Activated CD4-positive, alpha-beta T cell treated with anti-CD3 and anti-CD28 coated beads, Interleukin-2, amount 50 U/mL, for 4 hours (primary cell): ENCODE measurements at places on chromosomes 12 and 14.

- DNase-seq = no peak
These were observed 24.7 kb upstream of the EEA1 start for GRCh38 chr12:92953747-92954146.

- DNase-seq = no peak
These were observed 518.6 kb downstream of the NELL2 start for GRCh38 chr12:44357494-44357893.

DNA sequence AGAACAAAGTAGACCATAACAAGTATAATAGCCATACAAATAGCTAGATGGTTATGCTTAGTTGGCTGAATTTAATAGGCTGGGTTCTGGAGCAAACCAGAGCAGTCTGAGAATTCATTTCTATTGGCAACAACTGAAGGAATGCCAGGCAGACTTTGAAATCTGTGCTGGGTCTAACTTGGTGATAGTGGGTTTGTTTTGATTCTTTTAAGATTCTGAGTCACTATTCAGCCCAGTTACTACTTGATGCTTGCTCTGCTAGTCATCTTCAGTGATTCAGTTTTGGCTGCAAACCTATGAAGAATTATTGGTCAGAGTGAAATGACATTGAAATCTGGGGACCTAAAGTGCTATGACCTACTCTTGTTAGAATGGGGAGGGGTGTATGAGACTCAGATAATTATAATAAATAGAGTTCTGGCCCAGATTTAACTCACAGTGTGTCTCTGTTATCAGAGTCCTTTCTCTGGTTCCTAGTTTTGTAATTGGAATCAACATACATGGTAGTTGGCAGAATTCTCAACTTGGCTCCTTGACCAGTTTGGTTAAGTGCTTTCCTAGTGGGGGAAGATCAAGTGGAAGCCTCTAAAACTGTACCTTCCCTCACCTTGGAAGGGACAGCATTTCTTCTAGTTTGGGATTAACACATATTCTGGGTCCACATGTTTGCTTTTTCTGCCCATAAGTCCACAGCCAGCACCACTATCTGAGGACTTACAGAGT, 43.5 kb downstream of the MNAT1 start:
- DNase-seq = no peak

- DNase-seq = no peak
These were observed 1.4 kb downstream of the LBHD2 start for GRCh38 chr14:103085106-103086091.

DNA sequence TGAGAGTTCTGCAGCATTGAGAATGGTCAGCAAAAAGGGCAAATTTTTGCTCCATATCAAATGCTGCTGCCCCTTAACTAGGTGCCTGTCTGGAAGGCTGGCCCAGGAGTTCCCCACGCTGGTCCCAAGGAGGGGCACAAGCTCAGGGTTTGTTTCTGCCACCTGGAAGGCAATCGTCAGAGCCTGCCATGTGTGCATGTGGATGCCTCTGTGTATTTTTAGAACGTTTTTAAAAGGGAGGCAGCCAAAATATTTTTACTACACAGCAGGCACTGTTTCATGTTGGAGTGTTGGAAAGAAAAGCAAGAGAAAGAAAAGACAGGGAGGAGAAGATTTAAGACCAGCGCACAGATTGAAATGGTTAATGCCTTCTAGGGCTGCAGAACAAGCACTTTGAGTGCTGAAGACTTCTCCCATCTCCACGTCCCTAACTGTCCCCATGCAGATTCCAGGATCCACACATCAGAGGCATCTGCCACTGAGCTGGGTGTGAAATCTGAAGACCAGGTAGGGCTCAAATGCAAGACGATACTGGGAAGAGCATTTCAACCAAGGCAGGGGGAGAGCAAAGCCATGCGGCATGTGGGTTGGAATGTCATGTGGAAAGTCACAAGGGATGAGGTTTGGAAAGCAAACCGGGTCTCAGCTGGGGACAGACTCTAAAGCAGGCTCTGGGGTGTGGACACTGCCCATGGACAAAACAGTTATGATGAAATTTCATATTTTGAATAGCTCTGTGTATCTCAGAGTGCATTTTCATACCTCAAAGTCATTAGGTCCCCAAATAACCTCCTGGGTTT, 557.2 kb downstream of the BCL11B start:
- no peak for DNase-seq

DNA sequence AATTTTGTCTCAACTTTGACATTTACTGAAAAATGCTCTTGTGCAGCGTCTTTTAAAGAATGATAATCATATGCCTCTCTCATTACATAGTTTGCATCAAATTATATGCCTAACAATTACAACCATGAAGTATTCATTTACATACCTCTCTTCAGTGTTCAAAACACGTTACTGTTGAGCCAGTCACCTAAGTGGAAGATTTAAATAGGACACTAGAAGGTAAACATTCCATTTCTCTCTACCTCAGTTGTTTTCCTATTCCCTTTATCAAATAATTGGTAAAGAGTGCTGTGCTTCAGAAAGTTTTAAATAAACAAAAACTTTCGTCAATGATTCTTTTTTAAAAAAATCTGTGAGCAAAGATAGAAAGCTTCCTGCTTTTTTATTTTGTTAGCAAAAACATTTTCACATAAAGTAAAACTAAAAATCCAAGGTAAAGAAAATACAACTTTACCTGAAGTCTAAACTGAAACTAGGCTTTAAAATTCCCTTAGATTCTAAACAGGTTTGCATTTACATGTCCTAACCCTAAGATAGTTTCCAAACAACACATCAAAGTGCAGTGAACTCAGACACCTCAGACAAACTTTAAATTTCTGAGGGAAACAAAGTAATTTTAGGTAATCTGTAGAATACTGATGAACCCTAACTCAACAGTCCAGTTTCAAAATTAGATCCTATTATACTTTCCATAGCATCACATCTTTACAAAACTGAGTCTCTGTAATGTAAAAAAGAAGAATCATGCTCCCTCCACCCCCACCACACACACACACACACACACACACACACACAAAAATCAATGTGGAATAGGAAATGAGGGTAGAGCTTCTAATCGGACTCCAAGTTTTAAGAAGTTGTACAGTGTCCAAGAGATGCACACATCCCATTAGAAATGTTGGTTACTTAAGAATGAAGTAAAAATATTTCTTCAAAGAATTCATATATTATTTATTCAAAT, 46.2 kb downstream of the PAWR start:
- DNase-seq = no peak

DNA sequence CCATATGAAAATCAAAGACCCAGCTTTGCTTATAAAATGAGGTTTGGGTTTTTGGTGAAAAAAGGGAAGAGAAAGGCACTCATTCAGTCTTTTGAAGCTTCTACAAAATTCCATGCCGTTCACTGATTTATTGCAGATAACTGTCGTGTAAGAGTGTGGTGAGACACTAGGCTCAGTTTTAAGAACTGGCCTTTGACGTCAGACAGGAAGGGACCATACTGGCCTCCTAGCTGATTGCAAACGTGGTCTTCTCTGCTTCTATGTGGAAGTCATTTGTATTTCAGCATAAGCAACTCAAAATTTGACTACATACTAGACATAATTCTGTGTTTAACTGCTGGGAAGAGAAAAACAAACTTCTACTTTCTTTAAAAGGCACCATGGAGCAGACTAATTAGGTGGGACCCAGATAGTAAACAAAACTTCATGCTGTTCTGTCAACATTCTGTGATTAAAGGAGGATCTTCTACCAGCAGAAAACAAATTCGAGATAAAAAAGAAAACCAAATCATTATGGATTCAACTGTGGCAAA, 168.7 kb downstream of the TTC7B start:
- no peak for DNase-seq

GRCh38 chr12:42094277-42094676, 50.4 kb downstream of the GXYLT1 start:
- no peak for DNase-seq

GRCh38 chr14:104895207-104895785, 29.4 kb upstream of the PLD4 start:
- DNase-seq = no peak
